ENCODE measurements at places on chromosomes 1 and 21.
A peak's percentile ranks its signal among the peaks of the same experiment; 100 is the strongest.

DNA sequence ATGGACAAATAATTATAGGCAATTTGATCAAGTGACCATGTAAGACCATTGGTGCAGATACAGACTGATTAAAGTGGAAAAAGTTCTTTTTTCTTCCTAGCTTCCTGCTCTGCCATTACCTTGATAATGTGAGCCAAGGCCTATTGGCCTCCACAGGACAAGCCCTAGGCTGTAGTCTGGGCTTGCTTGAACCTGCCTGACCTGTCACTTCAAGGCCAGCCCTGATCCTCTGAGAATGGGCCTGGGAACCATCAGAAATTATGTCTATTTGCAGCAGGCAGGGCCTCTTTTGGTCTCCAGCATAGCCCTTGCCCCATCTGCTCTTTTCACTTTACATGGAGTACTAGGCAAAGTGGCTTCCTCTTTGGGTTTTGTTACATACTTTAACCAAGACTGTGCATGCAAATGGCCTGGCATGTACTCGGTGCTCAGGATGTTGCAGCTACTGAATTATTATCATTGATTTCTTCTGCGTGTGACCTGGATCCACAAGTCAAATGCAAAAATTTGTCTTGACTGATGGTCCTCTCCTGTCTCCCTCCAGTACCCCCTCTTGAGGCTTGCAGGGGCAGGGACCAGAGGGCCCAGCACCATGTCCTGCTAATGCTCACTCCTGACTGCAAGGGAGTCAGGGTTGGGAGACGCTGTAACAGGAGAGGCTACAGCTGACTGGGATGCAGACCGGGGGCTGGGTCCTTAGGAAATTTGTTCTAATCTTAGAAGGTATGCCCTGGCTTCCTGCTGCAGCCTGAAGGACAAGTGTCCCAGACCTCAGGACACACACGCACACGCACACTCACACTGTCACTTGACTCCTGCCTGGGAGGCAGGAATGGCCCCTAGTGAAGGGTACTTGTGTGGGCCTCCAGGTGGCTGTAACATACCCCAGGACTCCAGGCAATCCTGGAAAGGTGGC is 39.4 kb downstream of the RCSD1 start:
- no peaks in the 10 kb centered on the region for H3K4me1 ChIP-seq
- H3K36me3 ChIP-seq = peaks cover 83% of the 10 kb centered on the region
- no peaks in the 10 kb centered on the region for H3K27me3 ChIP-seq
- H3K27ac ChIP-seq = peak overlapping the region; percentile 19

DNA sequence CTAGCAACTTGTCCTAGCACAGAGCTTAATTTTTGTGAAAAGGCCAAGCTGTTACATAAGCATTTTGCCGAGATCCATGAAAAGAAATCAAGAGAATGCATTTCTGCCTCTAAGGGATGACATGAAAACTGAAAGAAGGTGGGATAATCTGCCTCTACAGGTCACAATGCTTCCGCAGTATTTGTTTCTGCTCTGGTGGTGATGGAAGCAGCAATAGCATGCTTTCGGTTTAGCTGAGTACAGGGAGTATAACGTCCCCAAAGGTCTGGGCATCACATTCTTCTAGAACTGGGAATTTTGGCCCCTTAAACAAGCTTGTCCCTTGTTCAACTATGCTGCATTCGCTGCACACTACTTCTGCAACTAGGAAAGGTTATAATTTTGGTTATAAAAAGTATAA is 14.4 kb upstream of the MAGI3 start:
- H3K4me1 ChIP-seq = no peaks in the 10 kb centered on the region
- H3K27me3 ChIP-seq = peaks cover 10% of the 10 kb centered on the region
- H3K36me3 ChIP-seq = no peaks in the 10 kb centered on the region
- no peak for DNase-seq

DNA sequence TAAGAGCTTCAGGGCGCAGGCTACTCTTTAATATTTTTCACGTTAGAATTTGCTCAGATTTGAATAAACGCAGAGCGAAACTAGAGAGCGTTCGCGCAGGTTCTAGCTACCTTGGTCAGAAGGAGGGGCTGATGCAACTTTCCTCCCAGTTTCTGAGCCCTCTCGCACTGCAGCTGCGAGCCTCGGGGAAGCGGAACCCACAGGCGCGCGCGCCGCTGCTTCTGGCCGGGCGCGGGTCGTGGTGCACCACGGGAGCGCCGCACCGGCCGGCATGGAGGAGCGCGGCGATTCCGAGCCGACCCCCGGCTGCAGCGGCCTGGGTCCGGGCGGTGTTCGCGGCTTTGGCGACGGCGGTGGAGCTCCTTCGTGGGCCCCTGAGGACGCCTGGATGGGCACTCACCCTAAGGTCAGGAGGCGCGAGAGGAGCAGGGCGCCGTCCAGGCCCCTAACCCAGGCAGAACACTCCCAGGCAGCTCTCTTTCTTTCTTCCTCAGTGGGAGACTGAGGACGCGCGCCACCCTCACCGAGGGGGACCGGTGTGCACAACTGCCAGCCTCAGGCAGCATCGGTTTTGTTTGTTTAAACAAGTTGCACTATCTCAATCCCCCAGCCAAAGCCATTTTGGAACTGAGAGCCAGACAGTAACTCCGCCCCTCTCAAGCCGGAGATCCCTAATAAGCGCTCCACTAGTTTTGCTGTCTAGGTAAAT is at the start of gene TSEN15:
TSS of gene TSEN15 (plus strand) at position 246 of the 709 bp plus-strand sequence. CDS start at position 272, 26 bp downstream.
- H3K36me3 ChIP-seq = peaks cover 18% of the 10 kb centered on the region
- H3K4me3 ChIP-seq = peak within 1 kb of the TSS; percentile 92
- peak within 1 kb of the TSS; percentile 85 for H3K27ac ChIP-seq
- peak; percentile 87 for DNase-seq
- H3K27me3 ChIP-seq = peaks cover 6% of the 10 kb centered on the region

GRCh38 chr1:54110996-54111395 is 41.8 kb downstream of the CDCP2 start:
- no peak overlapping the region for H3K4me3 ChIP-seq
- DNase-seq = no peak
- no peaks in the 10 kb centered on the region for H3K4me1 ChIP-seq
- H3K27ac ChIP-seq = no peak overlapping the region
- no peaks in the 10 kb centered on the region for H3K27me3 ChIP-seq
- no peaks in the 10 kb centered on the region for H3K36me3 ChIP-seq

GRCh38 chr1:3351449-3352298 is 102.8 kb upstream of the ARHGEF16 start:
- no peak overlapping the region for H3K4me3 ChIP-seq
- no peak overlapping the region for H3K27ac ChIP-seq
- no peaks in the 10 kb centered on the region for H3K27me3 ChIP-seq
- no peaks in the 10 kb centered on the region for H3K36me3 ChIP-seq

DNA sequence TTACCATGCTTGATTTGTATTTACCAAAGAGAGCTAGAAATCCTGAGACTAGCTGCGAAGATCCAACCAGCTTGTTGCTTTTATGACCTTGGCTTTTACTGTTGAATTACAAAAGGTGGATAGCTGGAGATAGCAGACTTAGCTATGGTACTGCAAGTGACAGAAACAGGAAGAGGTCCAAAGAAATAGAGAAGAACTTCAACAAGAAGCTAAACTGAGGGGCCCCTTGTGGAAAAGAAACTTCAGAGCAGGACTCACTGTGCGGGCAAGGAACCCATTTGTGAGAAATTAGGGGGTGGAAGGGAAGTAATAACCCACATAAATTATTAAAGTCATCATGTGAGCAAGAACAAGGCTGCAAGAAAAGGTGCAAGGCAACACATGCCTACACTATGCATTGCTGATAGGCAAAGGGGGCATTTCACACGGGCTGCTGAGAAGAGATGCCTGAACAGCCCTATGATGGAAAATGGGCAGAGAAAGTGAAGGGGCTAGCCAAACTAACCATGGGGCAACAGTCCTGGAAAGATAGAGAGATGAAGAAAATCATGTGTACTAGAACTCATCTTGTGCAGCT is 116.6 kb upstream of the PRDX6 start:
- DNase-seq = no peak
- H3K4me1 ChIP-seq = peaks cover 4% of the 10 kb centered on the region
- no peaks in the 10 kb centered on the region for H3K36me3 ChIP-seq
- H3K4me3 ChIP-seq = no peak overlapping the region

DNA sequence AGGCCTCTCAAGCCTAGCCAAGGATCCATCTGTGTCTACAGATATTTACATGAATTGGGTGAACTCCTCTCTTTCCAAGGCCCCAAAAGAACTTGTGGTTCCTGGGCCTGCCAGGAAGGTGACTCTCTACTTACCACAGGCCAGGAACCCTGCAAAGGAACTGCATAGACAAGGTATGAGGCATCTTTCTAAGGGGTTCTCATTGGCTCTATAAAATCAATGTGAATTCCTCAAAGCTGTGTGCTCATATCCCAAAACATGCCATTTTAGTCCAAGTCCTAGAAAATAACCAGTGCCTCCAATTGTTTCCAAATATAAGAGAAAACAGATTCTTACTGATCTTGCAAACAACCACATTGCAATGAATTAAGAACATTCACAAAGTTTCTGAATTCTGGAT is 39.9 kb upstream of the RGL1 start:
- no peaks in the 10 kb centered on the region for H3K4me1 ChIP-seq
- DNase-seq = no peak
- no peaks in the 10 kb centered on the region for H3K27me3 ChIP-seq
- H3K4me3 ChIP-seq = no peak overlapping the region

- H3K27me3 ChIP-seq = no peaks in the 10 kb centered on the region
- DNase-seq = no peak
- no peak overlapping the region for H3K4me3 ChIP-seq
- no peaks in the 10 kb centered on the region for H3K4me1 ChIP-seq
- H3K27ac ChIP-seq = no peak overlapping the region
These were observed 23.9 kb upstream of the PTAFR start for GRCh38 chr1:28200234-28200873.

GRCh38 chr1:240295811-240296210 is 204.1 kb downstream of the FMN2 start:
- H3K4me1 ChIP-seq = no peaks in the 10 kb centered on the region
- no peaks in the 10 kb centered on the region for H3K27me3 ChIP-seq
- H3K4me3 ChIP-seq = no peak overlapping the region
- no peak overlapping the region for H3K27ac ChIP-seq

GRCh38 chr1:2936559-2937515 is 84.4 kb upstream of the ACTRT2 start:
- DNase-seq = no peak
- no peaks in the 10 kb centered on the region for H3K27me3 ChIP-seq
- H3K36me3 ChIP-seq = no peaks in the 10 kb centered on the region

GRCh38 chr1:229848752-229849677 is 218.0 kb upstream of the GALNT2 start:
- DNase-seq = peak; percentile 40
- no peaks in the 10 kb centered on the region for H3K4me1 ChIP-seq
- no peak overlapping the region for H3K27ac ChIP-seq
- no peaks in the 10 kb centered on the region for H3K27me3 ChIP-seq

GRCh38 chr21:24046829-24047443 is 1560.3 kb downstream of the MRPL39 start:
- H3K36me3 ChIP-seq = no peaks in the 10 kb centered on the region
- no peaks in the 10 kb centered on the region for H3K27me3 ChIP-seq
- H3K4me1 ChIP-seq = no peaks in the 10 kb centered on the region

- H3K36me3 ChIP-seq = no peaks in the 10 kb centered on the region
- H3K4me3 ChIP-seq = no peak overlapping the region
- no peaks in the 10 kb centered on the region for H3K27me3 ChIP-seq
- no peaks in the 10 kb centered on the region for H3K4me1 ChIP-seq
- no peak overlapping the region for H3K27ac ChIP-seq
These were observed 63.9 kb upstream of the CYP2J2 start for GRCh38 chr1:59990470-59990869.

DNA sequence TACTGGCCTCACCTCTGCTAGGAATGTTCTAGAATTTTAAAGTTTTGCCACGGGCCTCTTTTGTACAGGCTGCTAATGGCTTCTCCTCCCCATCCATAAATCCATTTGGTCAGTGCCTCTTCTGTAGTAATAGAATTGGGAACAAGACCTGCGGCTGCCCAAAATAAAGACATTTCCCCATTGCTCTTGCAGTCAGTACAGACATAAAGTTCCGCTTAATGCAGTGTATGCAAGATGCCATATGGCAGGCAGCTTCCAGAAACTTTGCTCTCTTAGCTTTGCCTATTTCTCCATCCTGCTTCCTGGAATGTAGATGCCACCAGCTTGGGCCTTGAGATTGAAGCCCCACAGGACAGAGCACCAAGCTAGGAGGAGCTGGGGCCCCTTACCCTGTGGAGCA is 3.7 kb upstream of the SLC2A5 start:
- no peak overlapping the region for H3K27ac ChIP-seq
- no peaks in the 10 kb centered on the region for H3K27me3 ChIP-seq
- no peaks in the 10 kb centered on the region for H3K36me3 ChIP-seq
- H3K4me3 ChIP-seq = no peak overlapping the region
- no peaks in the 10 kb centered on the region for H3K4me1 ChIP-seq
